ENCODE measurements at places on chromosomes 7 and 10.

GRCh38 chr7:143419880-143420279 lies 11.2 kb upstream of the EPHA1 start:
- DNase-seq, result no peak

- DNase-seq, result no peak
Observed at GRCh38 chr10:48714088-48714487, 29.4 kb downstream of the WDFY4 start.

DNA sequence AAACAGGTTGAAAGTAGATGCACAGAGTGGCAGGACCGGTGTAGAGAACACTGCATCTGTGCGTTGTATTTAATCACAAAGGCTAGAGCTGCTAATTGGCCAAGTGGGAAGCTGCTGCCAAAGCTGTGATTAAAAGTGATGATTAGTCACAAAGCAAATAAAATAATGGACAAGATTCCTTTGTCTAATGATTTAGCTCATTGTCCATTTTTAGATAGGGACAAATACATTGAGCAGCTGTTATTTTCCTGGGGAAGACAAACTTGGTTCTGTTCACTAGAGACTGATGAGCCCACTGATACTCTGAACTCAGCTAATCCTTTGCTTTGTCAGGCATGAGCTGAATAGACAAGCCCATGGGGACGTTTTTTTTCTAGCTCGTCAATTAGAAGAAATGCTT lies 19.7 kb downstream of the UBE3C start:
- DNase-seq, result no peak

GRCh38 chr10:50991456-50992355 lies 82.6 kb upstream of the PRKG1 start:
- peak; percentile 73 for DNase-seq

- DNase-seq, result no peak
Observed at GRCh38 chr7:44244282-44244681, 43.5 kb downstream of the YKT6 start.

DNA sequence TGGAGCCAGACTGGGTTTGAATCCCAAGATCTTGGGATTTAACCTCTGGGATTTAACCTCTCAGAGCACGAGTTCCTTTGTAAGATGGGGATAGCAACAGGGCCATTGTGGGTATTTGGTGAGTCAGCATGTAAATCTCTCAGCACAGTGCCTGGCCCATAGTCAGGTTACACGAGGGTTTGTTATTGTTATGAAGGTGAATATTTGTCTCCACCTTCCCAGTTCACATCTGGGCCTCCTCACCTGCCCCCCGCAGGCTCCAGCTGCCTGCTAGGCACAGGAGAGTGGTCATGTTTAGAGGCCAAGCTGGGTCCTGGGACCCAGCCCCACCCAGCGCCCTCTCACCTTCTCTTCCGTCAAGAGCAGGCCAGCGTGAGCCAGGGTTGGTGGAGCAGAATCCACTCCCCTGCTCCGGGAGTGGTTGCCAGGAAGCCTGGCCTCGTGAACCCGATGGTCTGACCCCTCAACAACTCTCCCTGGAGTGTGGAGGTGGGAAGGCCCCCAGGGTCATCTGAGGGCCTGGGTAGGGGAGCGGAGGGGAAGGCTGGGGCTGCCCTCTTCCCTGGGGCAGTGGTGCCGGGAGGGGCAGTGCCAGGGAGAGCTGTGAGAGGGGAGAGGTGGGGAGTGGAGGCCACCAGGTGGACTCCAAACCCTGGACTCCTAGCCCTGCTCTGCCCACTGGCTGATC lies 26.0 kb downstream of the FAM241B start:
- no peak for DNase-seq

DNA sequence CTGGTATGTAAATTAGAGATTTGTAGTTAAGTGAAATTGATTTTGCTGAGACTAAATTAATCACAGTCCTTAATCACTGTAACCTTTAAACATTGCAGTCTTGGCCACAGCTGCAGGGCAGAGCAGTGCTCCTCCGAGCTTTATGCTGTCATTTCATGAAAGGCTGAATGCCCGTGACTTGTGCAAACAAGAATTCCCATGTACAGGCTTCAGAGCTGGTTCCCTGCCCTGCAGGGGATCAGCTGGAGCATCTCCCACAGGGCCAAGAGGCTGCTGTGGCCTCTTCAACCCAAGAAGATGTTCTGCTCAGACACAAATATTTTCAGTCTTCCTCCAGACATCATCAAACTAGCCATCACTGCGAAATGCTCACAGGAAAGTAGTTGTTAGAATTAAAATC lies 419.1 kb downstream of the AUTS2 start:
- DNase-seq, result no peak

GRCh38 chr10:69201045-69201444 lies 19.1 kb upstream of the HKDC1 start:
- DNase-seq, result no peak

- DNase-seq, result no peak
Observed at GRCh38 chr7:81299711-81300110, 380.9 kb upstream of the SEMA3C start.

- DNase-seq, result no peak
Observed at GRCh38 chr7:18740579-18740988, 245.0 kb downstream of the HDAC9 start.

- no peak for DNase-seq
Observed at GRCh38 chr7:29008590-29008989, 50.5 kb upstream of the TRIL start.

DNA sequence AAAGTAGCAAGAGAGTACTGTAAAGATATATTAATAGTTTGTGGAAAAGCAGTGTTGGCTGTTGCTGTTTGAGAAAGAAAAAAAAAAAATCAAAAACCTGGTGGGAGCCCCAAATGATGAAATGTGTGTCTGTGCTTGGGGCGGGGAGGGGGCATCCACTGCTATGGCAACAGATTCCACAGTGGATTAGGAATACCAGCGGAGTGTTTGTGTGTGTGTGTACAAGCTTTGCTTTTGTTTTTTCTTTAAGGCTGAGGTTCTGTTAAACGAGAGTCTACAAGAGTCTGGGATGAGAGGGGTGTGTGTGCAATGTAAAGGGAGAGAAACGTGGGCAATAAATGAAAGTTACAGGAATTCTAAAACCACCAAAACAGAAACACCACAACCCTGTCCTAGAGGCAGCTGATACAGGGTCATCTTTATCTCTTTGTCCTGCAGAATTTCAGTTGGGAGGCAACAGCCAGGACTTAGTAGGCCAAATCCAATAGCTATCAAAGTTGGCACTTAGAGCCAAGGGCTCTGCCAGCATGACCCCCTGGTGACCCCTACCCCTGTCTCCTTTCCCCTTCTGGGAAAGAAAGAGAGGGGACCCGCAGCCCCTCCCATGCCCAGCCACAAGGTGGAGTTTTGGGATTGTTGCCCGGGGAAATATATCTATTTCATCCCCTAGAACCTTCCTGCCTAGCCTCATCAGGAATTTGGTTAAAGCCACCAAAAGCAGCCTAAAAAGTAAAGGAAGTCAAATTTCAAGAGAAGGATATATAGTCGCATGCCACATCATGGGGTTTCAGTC lies 85.4 kb downstream of the OSBPL3 start:
- DNase-seq, result no peak

DNA sequence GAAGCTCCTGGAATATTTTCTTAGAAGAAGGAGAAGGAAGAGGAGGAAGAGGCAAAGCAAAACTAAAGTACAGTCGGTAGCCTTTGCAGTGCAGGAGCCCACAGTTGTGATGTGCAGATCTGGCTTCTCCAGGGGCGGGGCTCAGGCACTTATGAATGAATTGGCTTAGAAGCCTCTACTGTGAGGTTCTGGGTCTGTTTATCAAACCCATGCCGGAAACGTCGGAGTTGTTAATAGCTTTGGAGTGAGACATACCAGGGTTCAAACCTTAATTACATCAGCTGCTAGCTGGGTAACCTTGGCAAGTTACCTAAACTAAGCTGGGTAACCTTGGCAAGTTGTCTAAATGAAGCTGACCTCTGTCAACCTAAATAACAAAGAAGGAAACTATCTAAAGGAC lies 89.3 kb upstream of the PITRM1 start:
- DNase-seq, result peak; percentile 47

DNA sequence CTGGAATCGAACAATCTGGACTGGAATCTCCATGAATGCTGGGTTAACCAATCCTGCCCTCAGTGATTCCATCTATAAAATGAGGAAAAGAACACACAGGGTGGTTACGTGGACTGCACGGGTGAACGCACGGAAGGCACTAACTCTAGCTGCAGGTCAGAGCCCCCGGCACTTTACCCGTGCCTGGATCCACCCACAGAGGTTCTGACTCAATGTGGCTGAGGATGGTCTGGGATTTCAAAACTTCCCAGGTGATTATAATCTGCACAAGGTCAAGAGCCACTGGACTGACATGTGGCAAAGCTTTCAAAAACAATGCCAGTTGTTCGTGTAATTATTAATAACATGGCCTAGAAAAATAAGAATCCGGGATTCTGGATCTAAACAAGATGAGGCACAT lies 29.2 kb downstream of the KIAA1549 start:
- DNase-seq, result no peak

GRCh38 chr10:21807180-21807579 lies 196.3 kb downstream of the DNAJC1 start:
- DNase-seq, result no peak

GRCh38 chr10:71486484-71487114 lies 89.9 kb downstream of the CDH23 start:
- DNase-seq, result no peak

- no peak for DNase-seq
Observed at GRCh38 chr7:17405786-17406185, 107.3 kb downstream of the AHR start.

- DNase-seq, result no peak
Observed at GRCh38 chr7:140831724-140832123, 93.0 kb downstream of the BRAF start.

DNA sequence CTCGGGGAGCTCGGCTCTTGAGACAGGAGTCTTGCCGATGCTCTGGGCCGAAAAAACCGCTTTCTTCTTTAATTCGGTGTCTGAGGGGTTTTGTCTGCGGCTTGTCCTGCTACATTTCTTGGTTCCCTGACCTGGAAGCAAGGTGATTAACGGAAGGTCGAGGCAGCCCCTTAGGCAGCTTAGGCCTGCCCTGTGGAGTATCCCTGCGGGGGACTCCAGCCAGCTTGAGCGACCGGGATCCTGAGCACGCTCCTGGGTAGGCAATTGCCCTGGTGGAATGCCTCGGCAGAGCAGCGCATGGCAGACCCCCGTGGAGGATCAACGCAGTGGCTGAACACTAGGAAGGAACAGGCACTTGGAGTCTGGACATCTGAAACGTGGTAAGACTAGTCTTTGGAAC lies 30.5 kb upstream of the GHITM start:
- DNase-seq, result no peak

GRCh38 chr10:27912231-27912630 lies 86.6 kb downstream of the ODAD2 start:
- no peak for DNase-seq

DNA sequence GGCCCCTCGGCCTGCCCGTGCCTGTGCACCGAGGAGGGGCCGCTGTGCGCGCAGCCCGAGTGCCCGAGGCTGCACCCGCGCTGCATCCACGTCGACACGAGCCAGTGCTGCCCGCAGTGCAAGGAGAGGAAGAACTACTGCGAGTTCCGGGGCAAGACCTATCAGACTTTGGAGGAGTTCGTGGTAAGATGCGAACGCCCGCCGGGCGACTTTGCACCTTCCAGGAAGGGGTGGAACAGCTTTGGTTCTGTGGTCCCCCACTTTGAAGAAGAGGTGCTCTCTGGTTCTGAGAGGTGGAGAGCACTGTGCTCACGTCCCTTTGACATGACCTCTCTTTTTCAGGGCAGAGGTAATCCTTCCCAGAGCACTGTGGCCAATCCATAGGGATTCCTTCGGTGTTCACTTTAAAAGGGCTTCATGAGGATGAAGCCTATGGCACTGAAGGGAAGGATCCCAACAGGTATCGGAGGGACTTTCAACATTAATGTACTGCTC lies 2.6 kb downstream of the VWC2 start:
- DNase-seq, result no peak

GRCh38 chr10:71184421-71184820 lies 27.9 kb upstream of the UNC5B start:
- DNase-seq, result no peak

- no peak for DNase-seq
Observed at GRCh38 chr7:39824456-39825200, 125.4 kb upstream of the CDK13 start.

DNA sequence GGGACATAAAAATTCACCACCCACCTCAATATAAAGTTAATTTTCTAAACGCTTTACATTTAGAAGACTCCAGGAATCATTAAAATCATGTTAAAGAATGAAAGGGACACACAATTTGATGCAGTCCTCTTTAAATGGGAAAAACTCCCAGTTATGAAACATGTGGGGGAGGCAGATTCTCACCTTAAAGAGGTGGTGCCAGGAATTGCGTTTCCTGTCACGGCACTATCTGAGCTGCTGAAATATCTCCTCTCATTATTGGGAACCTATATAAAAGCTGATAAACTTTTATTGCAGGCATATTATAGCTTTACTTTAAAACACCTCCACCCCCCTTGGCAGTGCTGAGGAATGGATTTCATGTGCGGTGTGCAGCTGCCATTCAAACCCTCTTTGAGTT lies 94.8 kb upstream of the SORCS3 start:
- DNase-seq, result no peak

DNA sequence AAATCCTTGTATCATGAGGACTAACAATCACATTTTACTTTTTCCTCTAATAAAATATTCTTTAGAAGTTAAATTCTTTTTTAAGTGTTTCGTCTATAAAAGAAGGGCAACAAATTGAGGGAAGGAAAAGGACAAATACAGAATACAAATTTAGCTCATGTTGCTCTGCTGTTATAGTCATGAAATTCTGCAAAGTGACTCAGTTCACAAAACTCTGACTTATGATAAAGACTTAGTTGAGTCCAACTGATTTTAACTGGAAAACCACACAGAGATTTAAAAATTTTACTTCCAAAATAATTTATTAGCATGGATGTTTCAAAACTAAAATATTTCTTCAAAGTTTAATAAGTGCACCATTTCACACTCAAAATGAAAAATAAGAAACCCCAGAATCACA lies 75.0 kb upstream of the GPR22 start:
- no peak for DNase-seq

- DNase-seq, result no peak
Observed at GRCh38 chr10:20874261-20874660, 22.9 kb downstream of the NEBL start.

DNA sequence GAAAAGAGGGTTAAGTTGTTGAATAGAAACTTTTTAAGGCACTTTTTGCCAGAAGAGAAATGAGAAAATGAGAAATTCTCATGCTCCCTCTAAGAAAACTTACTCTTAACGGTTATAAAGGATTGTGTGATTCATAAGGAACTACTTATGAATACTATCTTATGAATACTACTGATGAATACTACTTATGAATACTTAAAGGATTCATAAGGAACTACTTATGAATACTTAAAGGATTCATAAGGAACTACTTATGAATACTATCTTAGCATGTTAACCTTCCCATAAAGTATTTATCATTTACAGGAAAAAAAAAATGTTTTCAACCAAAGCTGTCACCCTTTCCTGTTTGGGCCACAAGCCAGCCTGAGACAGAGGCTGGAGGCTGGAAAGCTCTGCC lies 53.1 kb upstream of the UCN3 start:
- no peak for DNase-seq

GRCh38 chr10:3699916-3700315 lies 85.1 kb downstream of the KLF6 start:
- DNase-seq, result no peak

DNA sequence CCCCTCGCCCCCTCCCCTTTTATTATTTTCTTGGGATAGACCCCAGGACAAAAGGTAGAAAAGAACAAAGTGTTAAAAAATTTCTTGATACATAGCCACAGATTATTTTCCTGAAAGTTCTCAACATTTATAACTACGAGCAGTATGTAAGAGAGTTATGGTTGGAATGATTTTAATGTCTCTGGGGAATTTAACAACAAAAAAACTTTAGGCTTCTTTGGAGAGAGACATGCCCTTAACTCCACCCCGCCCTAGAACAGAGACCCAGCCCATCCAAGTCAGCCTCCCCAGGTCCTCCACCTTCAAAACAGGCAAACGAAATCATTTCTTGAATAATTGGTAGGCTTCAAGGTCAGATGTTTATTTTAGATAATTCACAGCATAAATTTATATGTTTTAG lies 97.1 kb downstream of the TCF7L2 start:
- DNase-seq, result no peak

Measured in suprapubic skin (tissue), 4 donors.